IMR-90 (cell line): ENCODE measurements at places on chromosomes 7 and 10.

- no peaks in the 10 kb centered on the region for H3K4me1 ChIP-seq
- H3K27me3 ChIP-seq, result no peaks in the 10 kb centered on the region
- no peak overlapping the region for H3K4me3 ChIP-seq
- no peak for DNase-seq
- H3K36me3 ChIP-seq, result no peaks in the 10 kb centered on the region
Observed at GRCh38 chr7:8442051-8442813, 8.8 kb downstream of the NXPH1 start.

DNA sequence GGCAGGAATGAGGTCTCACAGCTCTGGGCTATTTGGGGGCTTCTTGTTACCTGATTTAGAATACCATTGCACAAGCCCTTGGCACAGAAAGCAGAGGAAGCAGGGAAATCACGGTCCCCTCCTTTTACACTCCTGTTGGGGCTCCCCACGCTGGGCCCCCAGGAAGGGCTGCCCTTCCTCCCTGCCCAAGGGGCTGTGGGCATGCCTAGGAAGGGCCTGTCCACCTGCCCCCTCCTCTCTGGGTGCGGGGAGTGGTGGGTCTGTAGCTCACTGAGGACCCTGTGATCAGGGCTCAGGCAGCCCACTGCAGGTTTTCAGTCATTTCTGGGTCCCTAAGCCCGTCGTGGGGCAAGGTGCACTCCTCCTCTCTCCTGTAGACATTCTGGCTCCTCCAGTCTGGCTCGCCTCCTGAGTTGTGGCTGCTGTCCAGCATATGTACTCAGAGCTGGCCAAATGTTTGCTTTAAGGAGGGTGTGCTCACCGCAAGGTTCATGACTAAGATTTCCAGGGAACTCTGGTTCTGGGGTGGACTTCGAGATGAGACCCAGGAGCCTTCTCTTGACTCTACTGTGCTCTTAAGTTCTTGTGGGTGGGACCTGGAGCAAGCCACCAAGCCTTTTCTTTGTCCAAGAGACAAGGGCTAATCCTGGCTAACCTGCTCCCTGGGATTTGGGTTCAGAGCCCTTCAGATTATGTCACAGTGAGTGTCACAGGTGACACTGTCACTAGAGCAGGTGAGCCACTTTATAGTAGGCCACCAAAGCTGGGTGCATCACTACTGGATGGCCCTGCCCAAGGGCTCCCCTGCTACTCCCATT, 56.0 kb downstream of the TACR2 start:
- H3K4me3 ChIP-seq, result no peak overlapping the region
- H3K4me1 ChIP-seq, result peaks cover 30% of the 10 kb centered on the region
- no peaks in the 10 kb centered on the region for H3K27me3 ChIP-seq
- peaks cover 5% of the 10 kb centered on the region for H3K36me3 ChIP-seq

GRCh38 chr10:127278001-127278400, 81.6 kb upstream of the INSYN2A start:
- DNase-seq, result peak; percentile 82
- H3K4me3 ChIP-seq, result no peak overlapping the region

- H3K4me3 ChIP-seq, result no peak overlapping the region
- no peaks in the 10 kb centered on the region for H3K36me3 ChIP-seq
Observed at GRCh38 chr7:33892945-33893344, 12.4 kb upstream of the BMPER start.

GRCh38 chr7:26332698-26333097, 41.0 kb downstream of the SNX10 start:
- no peaks in the 10 kb centered on the region for H3K36me3 ChIP-seq
- H3K27me3 ChIP-seq, result no peaks in the 10 kb centered on the region

DNA sequence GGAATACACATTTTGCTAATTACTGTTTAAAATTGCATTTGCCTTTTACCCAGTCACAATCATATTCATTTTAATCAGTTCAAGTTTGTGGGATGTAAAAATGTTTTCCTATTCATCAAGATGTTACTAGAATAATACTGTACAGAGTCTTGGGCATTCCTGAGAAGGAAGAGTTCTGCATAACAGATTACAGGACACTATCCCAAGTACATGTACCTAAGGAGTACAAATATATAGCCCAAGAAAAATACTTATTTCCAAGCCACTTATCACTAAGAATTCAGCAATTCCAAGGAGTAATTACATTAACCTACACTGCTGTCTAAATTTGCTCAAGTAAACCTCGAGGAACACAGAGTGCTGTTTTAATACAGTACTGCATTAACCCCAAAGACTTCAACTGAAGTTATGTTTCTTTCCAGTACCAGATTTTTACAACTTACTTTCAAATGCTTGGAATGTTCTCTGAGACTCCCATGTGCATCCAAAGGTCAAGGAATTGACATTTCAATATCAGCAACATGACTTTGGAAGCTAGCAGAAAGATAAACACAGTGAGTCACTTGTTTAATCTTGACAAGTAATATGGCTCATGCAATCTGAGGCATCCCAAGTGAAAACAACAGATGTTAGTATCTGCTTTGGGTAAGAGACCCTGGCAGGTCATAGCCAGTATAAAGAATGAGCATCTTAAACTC, 125.4 kb upstream of the BET1 start:
- DNase-seq, result peak; percentile 98
- H3K36me3 ChIP-seq, result no peaks in the 10 kb centered on the region
- H3K27me3 ChIP-seq, result no peaks in the 10 kb centered on the region
- peaks cover 14% of the 10 kb centered on the region for H3K4me1 ChIP-seq
- no peak overlapping the region for H3K4me3 ChIP-seq
- H3K27ac ChIP-seq, result peak overlapping the region; percentile 68; the same call in 1 of the 2 replicates

DNA sequence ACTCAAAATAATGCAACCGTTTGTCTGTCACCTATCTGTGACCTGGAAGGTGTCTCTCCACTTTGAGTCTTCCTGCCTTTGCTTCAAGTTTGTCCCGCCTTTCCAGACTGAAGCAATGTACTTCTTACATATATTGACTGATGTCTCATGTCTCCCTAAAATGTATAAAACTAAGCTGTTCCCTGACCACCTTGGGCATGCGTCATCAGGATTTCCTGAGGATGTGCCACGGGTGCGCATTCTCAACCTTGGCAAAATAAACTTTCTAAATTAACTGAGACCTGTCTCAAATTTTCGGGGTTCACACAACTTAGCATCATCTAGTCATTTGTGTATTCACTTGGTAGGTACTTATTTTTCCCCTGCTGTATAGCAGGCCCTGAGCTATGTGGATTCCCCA, 65.3 kb upstream of the JCAD start:
- DNase-seq, result no peak
- H3K4me1 ChIP-seq, result no peaks in the 10 kb centered on the region
- H3K4me3 ChIP-seq, result no peak overlapping the region
- no peak overlapping the region for H3K27ac ChIP-seq
- no peaks in the 10 kb centered on the region for H3K36me3 ChIP-seq
- H3K27me3 ChIP-seq, result peaks cover 4% of the 10 kb centered on the region

DNA sequence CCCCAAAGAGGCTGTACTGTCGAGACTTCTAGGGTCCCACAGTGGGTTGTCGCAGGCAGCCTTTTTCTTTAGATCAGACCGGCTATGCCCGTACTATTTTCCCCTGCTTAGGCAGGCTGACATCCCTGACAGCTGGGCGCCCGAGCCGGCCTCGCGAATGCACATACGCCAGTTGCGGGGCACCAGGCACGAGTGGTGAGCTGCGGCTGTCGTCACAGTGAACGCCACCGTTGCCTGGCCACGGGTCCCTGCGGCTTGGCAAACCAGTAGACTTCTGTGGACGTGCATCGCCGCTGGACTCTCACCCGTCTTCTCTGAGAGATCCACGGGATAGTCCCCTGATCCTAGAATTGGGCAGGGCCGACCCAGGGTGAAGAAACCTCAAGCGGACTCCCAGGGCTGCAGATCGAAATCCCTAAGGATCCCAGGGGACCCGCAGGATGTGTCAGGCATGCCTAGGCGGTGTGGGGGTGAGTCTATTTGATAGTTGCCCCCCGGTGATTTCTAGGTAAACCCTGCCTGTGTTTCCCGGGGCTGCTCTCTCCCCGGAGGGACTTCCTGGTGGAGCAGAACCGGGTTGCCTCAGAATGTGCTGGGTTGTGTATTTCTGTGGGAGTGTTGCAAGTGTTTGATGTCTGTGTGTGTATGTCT, 33.0 kb upstream of the ZNF273 start:
- no peaks in the 10 kb centered on the region for H3K4me1 ChIP-seq
- no peaks in the 10 kb centered on the region for H3K36me3 ChIP-seq
- no peak for DNase-seq
- no peak overlapping the region for H3K4me3 ChIP-seq
- H3K27ac ChIP-seq, result no peak overlapping the region
- no peaks in the 10 kb centered on the region for H3K27me3 ChIP-seq

- peaks cover 8% of the 10 kb centered on the region; the same call in 1 of the 2 replicates for H3K36me3 ChIP-seq
- H3K27me3 ChIP-seq, result no peaks in the 10 kb centered on the region
- no peak overlapping the region for H3K27ac ChIP-seq
Observed at GRCh38 chr10:124707551-124707950, 36.6 kb downstream of the FAM53B start.

GRCh38 chr10:29056729-29057128, 232.1 kb upstream of the LYZL1 start:
- no peaks in the 10 kb centered on the region for H3K4me1 ChIP-seq
- no peak overlapping the region for H3K27ac ChIP-seq
- no peak overlapping the region for H3K4me3 ChIP-seq

DNA sequence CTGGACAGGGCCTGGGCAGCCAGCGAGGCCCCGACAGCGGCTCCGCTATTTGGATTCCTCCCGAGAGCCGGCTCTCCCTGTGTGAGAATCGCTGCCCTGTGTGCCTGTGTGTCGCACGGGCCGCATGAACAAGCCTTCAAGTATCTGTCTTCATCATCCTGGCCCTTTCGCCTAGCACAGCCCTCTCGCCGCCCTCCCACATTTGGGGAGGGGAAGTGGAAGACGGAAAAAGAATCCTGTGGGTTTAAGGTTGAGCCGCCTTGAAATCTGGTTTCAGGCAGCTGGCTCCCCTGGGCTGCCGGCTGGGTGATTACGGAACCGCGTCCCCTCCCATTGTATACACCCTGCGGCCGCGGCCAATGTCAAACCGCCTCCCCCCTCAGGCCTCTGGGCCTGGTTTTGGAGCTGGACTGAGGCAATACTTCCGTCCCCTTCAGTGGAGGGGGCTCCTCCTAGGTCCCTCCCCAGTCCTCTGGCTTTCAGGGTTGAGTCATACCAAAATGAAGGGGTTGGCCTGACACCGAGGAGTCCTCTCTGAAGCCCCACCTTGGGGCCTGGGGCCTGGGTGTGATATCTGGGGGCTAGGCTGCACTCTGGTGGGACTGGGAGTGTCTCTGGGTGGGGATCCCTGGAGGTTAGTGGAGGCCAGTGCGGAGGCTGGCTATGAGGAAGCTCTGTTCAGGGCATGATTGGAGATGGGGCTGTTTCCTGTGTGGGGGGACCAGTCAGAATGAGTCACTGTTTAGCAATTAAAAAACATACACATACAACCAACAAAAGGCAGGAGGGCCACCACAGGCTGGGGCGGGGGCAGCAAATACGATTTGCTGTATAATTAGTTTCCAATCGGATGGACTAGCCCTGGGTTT, 1.7 kb downstream of the TRIM8 start:
- H3K4me1 ChIP-seq, result peaks cover 34% of the 10 kb centered on the region
- no peaks in the 10 kb centered on the region for H3K27me3 ChIP-seq
- H3K36me3 ChIP-seq, result peaks cover 18% of the 10 kb centered on the region
- H3K4me3 ChIP-seq, result peak overlapping the region; percentile 77
- DNase-seq, result peak; percentile 96

GRCh38 chr10:42640610-42641229, 2.4 kb upstream of the ZNF33B start:
- DNase-seq, result no peak
- no peaks in the 10 kb centered on the region for H3K36me3 ChIP-seq
- H3K4me3 ChIP-seq, result no peak overlapping the region
- H3K27me3 ChIP-seq, result no peaks in the 10 kb centered on the region
- no peak overlapping the region for H3K27ac ChIP-seq
- peaks cover 1% of the 10 kb centered on the region; the same call in 1 of the 2 replicates for H3K4me1 ChIP-seq

- no peaks in the 10 kb centered on the region for H3K36me3 ChIP-seq
- DNase-seq, result no peak
- no peak overlapping the region for H3K27ac ChIP-seq
- H3K27me3 ChIP-seq, result peaks cover 12% of the 10 kb centered on the region
- H3K4me1 ChIP-seq, result peaks cover 5% of the 10 kb centered on the region; the same call in 1 of the 2 replicates
Observed at GRCh38 chr10:77325233-77325537, 312.4 kb downstream of the KCNMA1 start.

DNA sequence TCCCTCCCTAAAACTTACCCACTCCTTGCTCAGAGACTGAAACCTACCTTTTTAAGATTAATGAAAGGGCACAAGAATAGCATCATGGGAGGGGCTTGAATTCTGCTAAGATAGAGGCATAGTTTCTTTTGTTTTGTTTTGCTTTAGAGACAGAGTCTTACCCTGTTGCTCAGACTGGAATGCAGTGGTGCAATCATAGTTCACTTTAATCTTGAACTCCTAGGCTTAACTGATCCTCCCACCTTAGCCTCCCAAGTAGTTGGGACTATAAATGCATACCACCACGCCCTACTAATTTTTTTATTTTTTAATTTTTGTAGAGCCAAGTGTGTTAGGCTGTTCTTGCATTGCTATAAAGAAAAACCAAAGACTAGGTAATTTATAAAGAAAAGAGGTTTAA, 17.7 kb upstream of the DNMBP start:
- no peak overlapping the region for H3K4me3 ChIP-seq
- peaks cover 1% of the 10 kb centered on the region for H3K27me3 ChIP-seq
- DNase-seq, result no peak
- H3K36me3 ChIP-seq, result no peaks in the 10 kb centered on the region
- H3K4me1 ChIP-seq, result no peaks in the 10 kb centered on the region
- H3K27ac ChIP-seq, result no peak overlapping the region

GRCh38 chr10:117214401-117214800, 17.1 kb downstream of the KCNK18 start:
- H3K36me3 ChIP-seq, result no peaks in the 10 kb centered on the region
- H3K27me3 ChIP-seq, result peaks cover 10% of the 10 kb centered on the region
- peak; percentile 17 for DNase-seq
- H3K4me1 ChIP-seq, result no peaks in the 10 kb centered on the region
- H3K4me3 ChIP-seq, result no peak overlapping the region
- H3K27ac ChIP-seq, result no peak overlapping the region

- no peak for DNase-seq
- no peaks in the 10 kb centered on the region for H3K36me3 ChIP-seq
- H3K27ac ChIP-seq, result no peak overlapping the region
- H3K27me3 ChIP-seq, result no peaks in the 10 kb centered on the region
Observed at GRCh38 chr7:94330269-94331020, 64.2 kb upstream of the COL1A2 start.

DNA sequence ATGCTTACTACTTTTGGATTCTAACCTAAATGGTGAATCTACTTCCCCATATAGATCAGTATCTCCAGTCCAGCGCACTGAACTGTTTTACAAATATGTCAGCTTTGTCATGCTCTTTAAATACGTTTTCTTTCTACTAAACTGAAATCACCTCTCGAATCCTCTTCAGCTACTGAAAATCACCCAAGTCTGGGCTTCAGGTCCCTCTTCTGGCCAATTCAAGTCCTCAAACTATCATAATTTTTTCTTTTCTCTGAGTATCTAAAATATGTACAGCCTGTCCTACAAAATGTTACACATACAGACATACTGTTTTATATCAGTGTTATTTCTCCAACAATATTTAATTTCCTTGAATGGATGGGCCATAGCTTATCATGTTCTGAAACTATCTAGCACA, 84.2 kb downstream of the CACNA2D1 start:
- 0 out of 2 replicates have a peak, but pooled peaks cover 2% of the 10 kb centered on the region for H3K36me3 ChIP-seq
- DNase-seq, result no peak
- no peaks in the 10 kb centered on the region for H3K27me3 ChIP-seq
- H3K27ac ChIP-seq, result no peak overlapping the region

GRCh38 chr7:6237011-6237410, 35.4 kb downstream of the CYTH3 start:
- no peak for DNase-seq
- H3K27ac ChIP-seq, result no peak overlapping the region
- H3K36me3 ChIP-seq, result no peaks in the 10 kb centered on the region
- no peaks in the 10 kb centered on the region for H3K27me3 ChIP-seq

- DNase-seq, result no peak
- H3K36me3 ChIP-seq, result peaks cover 2% of the 10 kb centered on the region
- no peaks in the 10 kb centered on the region for H3K4me1 ChIP-seq
- H3K27me3 ChIP-seq, result no peaks in the 10 kb centered on the region
- no peak overlapping the region for H3K27ac ChIP-seq
Observed at GRCh38 chr7:117148971-117149370, 173.9 kb downstream of the WNT2 start.
